ENCODE measurements at places on chromosomes 1 and 21. TPM values are rescaled to one million over a fixed set of nuclear protein-coding genes. Genes with fewer than 3 reads are reported as not detected.

GPR3 gene
- total RNA-seq, result 0.79 TPM

SH2D2A gene
- total RNA-seq, result 2.5 TPM

DNA sequence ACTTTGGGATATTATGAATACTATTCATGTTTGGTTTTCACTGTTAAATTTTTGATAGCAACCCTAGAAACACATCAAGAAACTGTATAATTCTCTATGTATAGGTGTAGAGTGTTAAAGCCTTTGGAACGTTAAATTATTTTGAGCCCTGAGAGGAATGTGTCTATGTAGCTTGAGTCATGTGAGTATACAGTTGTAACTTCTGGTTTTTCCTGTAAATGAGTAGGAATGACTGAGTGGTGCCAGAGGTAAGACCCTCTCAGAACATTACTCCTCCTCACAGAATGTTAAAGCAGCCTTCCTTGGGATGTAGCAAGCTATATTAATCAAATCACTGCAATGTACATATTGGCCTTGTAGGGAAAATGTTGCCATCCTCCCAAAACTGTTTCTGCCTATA is 69.0 kb downstream of the C1orf21 start:
- no peak overlapping the region for H3K4me3 ChIP-seq
- no peaks in the 10 kb centered on the region for H3K4me1 ChIP-seq
- H3K27ac ChIP-seq, result no peak overlapping the region
- no peaks in the 10 kb centered on the region for H3K36me3 ChIP-seq
- DNase-seq, result no peak

- no peak overlapping the region for H3K27ac ChIP-seq
- H3K4me1 ChIP-seq, result no peaks in the 10 kb centered on the region
- peaks cover 12% of the 10 kb centered on the region for H3K36me3 ChIP-seq
- H3K27me3 ChIP-seq, result no peaks in the 10 kb centered on the region
These were observed 47.9 kb upstream of the GNG4 start for GRCh38 chr1:235697508-235697907.

DNA sequence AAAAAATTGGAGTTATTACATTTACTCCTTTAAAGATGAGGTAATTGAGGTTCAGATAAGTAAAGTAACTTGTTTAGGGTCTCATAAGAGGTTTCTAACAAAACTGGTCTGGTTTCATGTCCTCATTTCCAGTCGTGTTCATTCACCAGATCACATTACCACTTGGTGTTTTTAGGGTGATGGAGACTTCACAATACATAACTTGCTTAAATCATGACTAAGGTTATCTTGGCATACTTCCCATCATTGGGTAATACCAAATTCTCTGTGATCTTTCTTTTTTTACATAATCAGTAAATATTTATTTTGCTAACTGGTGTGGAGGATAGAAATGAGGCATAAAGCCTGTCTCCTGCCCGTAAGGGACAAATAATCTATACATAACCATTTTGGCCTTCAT is 31.6 kb upstream of the RPTN start:
- no peaks in the 10 kb centered on the region for H3K36me3 ChIP-seq
- H3K4me3 ChIP-seq, result no peak overlapping the region
- H3K4me1 ChIP-seq, result no peaks in the 10 kb centered on the region
- DNase-seq, result no peak
- no peak overlapping the region for H3K27ac ChIP-seq

- peaks cover 1% of the 10 kb centered on the region for H3K4me1 ChIP-seq
- no peaks in the 10 kb centered on the region for H3K36me3 ChIP-seq
- peak; percentile 49 for DNase-seq
- no peaks in the 10 kb centered on the region for H3K27me3 ChIP-seq
- no peak overlapping the region for H3K27ac ChIP-seq
- no peak overlapping the region for H3K4me3 ChIP-seq
These were observed 8.7 kb downstream of the PLEKHA6 start for GRCh38 chr1:204350857-204351573.

GRCh38 chr1:239805042-239805441 is 286.6 kb upstream of the FMN2 start:
- no peaks in the 10 kb centered on the region for H3K27me3 ChIP-seq
- no peak overlapping the region for H3K27ac ChIP-seq
- H3K36me3 ChIP-seq, result no peaks in the 10 kb centered on the region

DNA sequence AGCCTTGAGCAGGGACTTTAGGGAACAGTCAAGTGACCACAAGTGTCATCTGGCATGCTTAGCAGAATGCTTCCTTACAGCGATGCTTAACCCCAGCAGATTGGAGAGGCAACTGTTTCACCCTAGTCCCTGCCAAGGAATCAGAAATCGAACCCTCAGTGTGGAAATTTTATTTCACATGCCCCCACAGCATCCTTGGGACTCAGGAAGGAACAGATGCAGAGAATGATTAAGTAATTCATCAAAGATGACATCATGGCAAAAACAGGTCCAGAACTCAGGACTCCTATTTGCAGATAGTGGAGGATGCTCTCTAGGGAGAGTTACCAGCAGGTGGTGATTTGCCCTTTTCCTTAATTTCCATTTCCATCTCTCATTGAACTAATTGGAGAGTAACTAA is 333.0 kb upstream of the KAZN start:
- H3K36me3 ChIP-seq, result no peaks in the 10 kb centered on the region
- H3K4me3 ChIP-seq, result no peak overlapping the region
- no peak for DNase-seq
- H3K27me3 ChIP-seq, result no peaks in the 10 kb centered on the region
- no peak overlapping the region for H3K27ac ChIP-seq
- no peaks in the 10 kb centered on the region for H3K4me1 ChIP-seq

DNA sequence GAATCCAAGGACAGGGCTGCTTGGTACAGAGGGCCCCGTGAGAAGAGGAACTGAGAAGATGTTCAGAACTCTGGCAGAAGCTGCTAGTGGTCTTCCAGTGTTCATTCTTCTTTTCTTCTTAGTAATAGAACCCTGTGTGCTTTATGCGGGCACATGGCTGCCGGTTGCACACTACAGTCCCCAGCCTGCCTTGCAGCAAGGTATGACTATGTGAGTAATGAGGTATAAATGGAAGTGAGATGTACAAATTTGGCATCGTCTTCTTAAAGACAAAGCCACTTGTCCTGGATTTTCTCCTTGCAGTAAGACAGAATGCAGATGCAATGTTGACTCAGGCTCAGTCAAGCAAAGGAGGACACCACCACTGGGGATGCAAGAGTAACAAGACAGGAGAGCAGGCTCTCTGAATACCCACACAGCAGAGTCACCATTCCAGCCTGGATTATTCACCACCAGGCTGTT is 15.0 kb upstream of the ATP1B1 start:
- no peaks in the 10 kb centered on the region for H3K36me3 ChIP-seq
- H3K4me1 ChIP-seq, result no peaks in the 10 kb centered on the region
- H3K27me3 ChIP-seq, result no peaks in the 10 kb centered on the region
- no peak overlapping the region for H3K4me3 ChIP-seq
- no peak for DNase-seq

DNA sequence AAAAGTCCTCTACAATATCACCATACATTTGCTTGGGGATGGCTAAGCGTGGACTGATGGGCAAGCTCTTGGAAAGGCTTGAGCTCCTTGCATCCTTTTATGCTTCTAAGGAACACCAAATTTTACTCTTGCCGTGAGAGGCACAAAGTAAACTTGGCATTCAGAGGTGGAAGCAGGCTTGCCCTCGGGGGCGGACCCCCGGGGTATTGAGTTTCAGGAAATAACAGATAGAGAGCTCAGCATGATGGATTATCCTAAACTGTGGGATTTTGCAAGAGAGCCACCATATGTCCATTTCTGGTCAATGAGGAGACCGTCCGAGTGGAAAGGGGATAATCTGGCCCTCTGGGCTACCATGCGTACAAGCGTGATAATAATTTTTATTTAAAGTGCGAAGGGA is 14.0 kb downstream of the IFI16 start:
- H3K27ac ChIP-seq, result no peak overlapping the region
- DNase-seq, result no peak
- no peaks in the 10 kb centered on the region for H3K4me1 ChIP-seq
- no peaks in the 10 kb centered on the region for H3K27me3 ChIP-seq
- no peak overlapping the region for H3K4me3 ChIP-seq

DNA sequence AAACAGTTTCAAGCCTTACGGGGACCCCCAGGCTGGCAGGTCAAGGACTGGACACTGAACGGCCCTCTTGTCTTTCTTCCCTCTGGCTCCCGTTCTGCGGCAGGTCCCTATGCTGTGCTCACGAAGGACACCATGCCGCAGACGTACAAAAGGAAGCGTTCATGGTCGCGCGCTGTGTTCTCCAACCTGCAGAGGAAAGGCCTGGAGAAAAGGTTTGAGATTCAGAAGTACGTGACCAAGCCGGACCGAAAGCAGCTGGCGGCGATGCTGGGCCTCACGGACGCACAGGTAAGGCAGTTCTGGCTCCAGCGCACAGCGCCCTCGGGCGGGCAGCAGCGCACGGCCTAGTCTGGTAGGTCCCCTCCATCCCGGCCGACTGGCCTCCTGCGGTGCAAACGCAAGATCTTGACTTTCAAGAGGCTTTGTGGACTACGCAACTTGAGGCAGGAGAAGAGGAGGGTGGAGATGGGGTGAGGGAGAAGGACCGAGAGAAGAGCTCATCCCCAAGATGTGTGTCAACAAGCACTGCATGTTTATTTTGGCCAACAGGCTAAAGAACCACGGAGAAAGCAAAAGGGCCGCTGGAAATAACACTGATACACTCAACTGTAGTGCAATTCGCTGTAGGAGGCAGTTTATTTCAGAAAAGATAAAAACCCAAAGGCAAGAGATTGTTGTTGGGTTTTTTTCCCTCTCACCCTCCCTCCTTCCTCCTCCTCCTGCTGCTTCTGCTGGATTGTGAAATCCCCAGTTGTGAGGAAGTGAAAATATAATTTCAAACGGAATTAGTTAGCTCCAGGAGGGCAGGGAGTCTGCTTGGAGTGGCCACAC is 3.0 kb downstream of the HLX start:
- peak overlapping the region; percentile 74 for H3K4me3 ChIP-seq
- H3K27me3 ChIP-seq, result peaks cover 6% of the 10 kb centered on the region
- DNase-seq, result no peak
- no peak overlapping the region for H3K27ac ChIP-seq

DNA sequence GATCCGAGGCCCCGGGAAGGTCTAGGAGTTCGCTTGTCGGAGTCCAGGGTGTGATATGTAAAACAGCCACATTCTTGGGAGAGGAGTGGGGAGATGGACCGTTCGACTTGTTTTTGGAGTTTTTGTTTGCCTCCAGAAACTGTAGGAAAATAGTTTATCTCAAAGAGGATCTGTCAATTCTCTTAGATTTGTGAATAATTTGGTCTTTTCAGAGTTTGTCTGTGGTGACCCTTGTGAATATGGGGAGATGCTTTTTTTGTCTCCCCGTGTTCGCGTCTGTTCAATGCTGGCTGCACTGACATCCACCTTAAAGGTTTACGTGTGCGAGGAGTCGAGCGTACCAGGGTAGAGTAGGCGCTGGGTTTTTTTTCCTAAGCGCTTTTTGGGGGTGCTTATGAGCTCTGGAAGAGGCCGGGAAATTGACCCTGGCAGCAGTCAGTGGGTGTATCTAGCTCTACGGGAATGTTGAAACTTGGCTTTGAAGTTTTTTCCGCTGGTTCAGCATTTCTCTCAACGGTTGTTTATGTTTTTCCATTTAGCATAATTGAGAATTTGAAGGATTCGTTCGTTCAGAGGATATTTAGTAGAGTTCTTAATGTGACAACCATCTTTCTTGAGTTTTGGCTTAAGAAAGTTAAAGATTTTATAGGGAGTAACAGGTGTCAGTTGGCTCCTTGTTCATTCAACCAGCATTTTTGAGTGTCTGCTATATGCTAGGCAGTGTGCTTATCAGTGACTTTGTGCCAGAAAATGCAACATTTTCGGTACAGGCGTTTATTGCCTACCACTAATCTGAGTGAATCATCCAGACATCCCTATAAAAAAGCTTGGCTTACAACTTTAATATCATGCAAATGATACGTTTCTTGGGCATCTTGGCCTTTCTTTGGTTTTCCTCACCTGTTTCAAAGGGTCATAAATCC is 1.2 kb downstream of the SZRD1 start:
- peak overlapping the region; percentile 99 for H3K27ac ChIP-seq
- H3K27me3 ChIP-seq, result no peaks in the 10 kb centered on the region
- H3K4me1 ChIP-seq, result peaks cover 35% of the 10 kb centered on the region
- no peaks in the 10 kb centered on the region for H3K36me3 ChIP-seq
- peak overlapping the region; percentile 34 for H3K4me3 ChIP-seq

DNA sequence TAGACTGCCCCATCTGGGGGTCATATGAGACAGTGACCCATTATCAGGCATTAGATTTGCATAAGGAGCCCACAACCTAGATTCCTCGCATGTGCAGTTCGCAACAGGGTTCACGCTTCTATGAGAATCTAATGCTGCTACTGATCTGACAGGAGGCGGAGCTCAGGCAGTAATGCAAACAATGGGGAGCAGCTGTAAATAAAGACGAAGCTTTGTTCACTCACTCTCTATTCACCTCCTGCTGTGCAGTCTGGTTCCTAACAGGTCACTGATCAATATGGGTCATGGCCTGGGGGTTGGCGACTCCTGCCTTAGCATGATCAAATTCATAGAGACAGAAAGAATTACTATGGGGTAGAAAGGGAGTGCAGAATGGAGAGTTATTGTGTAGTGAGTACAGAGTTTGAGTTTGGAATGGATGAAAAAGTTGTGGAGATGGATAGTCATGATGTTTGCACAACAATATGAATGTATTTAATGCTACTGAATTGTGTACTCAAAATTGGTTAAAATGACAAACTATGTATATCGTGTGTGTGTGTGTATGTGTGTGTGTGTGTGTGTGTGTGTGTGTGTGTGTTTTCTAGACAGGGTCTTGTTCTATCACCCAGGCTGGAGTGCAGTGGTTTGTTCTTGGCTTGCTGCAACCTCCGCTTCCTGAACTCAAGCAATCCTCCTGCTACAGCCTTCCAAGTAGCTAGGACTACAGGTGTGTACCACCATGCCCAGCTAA is 42.2 kb downstream of the BTF3L4 start:
- H3K4me3 ChIP-seq, result no peak overlapping the region
- no peaks in the 10 kb centered on the region for H3K27me3 ChIP-seq
- no peaks in the 10 kb centered on the region for H3K36me3 ChIP-seq
- H3K27ac ChIP-seq, result no peak overlapping the region
- DNase-seq, result no peak

DNA sequence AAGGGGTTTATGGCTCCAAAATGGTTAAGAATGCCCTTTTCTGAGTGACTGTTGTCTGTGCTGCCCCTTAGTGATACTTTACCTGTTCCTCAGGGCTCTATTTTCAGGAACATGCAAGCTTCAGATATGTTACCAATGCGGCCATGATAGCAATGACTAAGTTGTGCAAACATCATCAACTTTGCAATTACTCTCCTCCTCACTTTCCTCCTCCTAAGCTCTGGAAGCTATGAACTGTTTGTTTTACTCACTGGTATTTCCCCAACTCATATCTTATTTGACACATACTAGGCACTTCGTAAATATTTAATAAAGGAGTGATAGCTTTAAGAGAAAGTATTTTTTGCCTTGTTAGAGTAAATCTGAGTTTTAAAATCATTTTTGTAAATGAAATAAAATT is 53.8 kb downstream of the RWDD3 start:
- H3K4me3 ChIP-seq, result no peak overlapping the region
- H3K36me3 ChIP-seq, result no peaks in the 10 kb centered on the region
- no peaks in the 10 kb centered on the region for H3K27me3 ChIP-seq
- H3K27ac ChIP-seq, result no peak overlapping the region

DNA sequence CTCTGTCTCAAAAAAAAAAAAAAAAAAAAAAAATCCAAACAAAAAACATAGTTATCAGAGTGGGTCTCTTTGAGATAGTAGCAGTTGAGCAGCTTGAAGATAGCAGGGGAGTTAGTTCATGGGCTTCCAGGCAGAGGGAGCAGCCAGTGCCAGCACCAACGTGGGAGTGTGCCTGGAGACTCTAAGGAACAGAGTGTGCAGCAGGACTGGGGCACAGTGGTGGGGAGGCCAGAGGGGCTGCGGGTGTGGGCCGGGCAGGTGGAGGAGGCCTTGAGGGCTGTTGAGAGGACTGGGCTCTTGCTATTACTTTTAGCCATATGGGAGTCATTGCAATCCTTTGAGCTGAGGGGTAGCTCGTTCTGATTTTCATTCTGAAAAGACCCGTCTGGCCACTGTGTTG is 63.8 kb downstream of the RYR2 start:
- no peak for DNase-seq
- H3K4me1 ChIP-seq, result peaks cover 25% of the 10 kb centered on the region
- H3K27me3 ChIP-seq, result no peaks in the 10 kb centered on the region
- H3K36me3 ChIP-seq, result no peaks in the 10 kb centered on the region
- no peak overlapping the region for H3K27ac ChIP-seq

Measured in thyroid gland (tissue), 4 donors.